ENCODE measurements at places on chromosomes 4 and X.
A peak's percentile ranks its signal among the peaks of the same experiment; 100 is the strongest.

GRCh38 chrX:150085881-150086280 is 147.6 kb upstream of the EOLA2 start:
- peak; percentile 58 for DNase-seq

- no peak for DNase-seq
Observed at GRCh38 chr4:156695163-156695562, 276.4 kb downstream of the PDGFC start.

DNA sequence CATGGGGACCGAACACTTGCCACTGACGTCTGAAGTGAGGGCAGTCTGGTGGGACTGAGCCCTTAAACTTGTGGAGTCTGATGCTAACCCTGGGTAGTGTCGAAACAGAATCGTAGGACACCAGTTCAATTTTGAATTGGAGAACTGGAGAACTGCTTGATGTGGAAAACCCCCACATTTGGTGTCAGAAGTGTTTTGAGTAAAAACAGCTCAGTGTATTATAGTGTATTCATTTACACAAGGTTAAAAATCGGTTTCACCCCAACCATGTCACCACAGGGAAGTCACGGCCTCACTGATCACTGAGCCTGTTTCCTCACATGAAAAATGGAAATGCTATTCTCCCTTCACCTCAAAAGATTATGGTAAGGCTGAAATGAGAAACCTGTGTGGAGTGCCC is 21.9 kb downstream of the PIN4 start:
- no peak for DNase-seq

DNA sequence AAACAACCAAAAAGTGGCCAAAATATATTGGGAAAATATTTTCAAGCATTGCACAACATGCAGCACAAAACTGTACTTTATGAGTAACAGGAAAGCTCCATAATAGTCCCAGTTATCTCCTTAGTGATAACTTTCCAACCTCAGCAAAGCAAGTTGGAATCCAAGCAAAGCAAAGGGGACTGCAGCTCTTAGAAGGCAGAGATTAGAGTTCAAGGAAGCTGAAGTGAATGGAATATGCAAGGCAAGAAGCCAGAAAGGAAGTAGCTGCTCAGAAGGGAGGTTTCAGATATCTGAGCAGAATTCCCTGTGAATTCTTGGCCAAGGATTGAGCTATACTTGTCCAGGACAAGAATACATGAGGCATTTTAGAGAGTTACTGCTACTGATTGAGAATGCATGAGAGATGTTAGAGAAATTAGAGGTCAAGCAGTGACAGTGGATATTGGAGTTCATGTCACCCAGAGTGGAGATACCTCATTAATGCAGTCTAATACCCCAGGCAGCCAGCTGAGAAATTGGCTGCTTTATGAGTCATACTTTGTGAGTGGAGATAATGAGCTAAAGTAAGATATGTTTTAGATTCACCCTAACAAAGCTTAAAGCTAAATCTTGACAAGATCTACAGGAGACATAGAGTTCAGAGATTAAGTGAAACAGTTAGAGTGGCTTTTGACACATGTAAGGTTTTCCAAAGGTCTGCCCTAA is 102.8 kb downstream of the INPP4B start:
- DNase-seq, result peak; percentile 36

- DNase-seq, result no peak
Observed at GRCh38 chr4:187075514-187075913, 351.9 kb upstream of the FAT1 start.

GRCh38 chr4:175823015-175823742 is 11.1 kb upstream of the GPM6A start:
- no peak for DNase-seq

DNA sequence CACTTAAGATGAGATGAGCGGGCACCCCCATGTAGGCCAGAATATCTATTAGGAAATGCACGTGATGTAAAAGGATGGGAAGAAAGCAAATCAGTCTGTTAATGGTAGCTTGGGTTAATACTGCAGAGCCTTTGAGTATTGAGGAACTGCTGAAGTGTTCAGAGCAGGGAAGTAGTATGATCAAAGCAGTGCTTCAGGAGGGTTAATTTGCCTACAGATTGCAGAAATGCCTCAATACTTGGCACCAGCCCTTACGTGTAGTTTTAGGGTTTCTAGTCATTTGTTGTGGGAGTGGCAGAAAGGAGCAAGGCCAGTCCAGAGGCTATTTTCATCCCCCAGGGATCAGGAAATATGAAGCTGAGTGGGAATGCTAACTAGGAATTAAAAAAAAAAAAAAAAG is 19.7 kb downstream of the ZFX start:
- no peak for DNase-seq

DNA sequence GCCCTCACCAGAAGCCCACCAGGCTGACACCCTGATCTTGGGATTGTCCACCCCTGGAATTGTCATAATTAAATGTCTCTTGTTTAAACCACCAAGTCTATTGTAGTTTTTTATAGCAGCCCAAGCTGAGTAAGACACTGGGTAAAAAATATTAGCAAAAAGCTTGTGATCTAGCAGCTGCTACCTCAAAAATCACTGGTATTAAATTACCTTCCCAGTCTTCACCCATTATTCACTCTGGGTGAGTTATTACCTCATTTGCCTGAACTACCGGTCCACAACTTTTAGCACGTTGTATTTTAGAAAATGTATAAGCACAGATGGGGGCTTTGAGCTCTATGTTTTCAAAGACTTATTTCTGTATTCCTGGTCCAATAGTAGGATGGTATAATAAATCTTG is 12.0 kb upstream of the TRIM61 start:
- DNase-seq, result no peak

DNA sequence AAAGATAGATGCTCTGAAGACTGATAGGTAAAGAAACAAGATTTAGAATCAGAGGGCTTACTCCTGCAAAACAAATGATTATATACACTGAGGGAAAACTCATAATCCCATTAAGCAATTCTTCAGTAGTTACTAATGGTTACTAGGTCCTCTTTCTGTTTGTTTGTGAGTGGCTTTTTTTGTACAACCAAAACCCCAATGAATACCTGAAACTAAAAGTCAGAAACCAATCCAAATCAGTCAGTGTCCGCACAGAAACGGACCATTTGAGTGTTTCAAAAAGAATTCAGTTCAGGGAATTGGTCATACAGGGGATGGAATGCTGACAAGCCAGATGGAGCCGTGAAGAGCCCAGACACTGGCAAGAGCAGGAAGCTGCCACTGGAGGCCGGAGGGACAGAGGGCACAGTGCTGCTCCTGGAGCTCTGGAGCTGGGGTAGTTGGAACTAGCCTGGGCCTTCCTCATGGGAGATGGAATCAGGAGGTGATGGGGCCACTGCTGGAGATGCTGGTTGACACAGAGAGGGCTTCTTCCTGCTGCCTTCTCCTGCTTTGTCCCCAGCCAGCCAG is 31.9 kb downstream of the SETD7 start:
- DNase-seq, result no peak

- DNase-seq, result no peak
Observed at GRCh38 chrX:11666952-11667685, 1.4 kb upstream of the ARHGAP6 start.

DNA sequence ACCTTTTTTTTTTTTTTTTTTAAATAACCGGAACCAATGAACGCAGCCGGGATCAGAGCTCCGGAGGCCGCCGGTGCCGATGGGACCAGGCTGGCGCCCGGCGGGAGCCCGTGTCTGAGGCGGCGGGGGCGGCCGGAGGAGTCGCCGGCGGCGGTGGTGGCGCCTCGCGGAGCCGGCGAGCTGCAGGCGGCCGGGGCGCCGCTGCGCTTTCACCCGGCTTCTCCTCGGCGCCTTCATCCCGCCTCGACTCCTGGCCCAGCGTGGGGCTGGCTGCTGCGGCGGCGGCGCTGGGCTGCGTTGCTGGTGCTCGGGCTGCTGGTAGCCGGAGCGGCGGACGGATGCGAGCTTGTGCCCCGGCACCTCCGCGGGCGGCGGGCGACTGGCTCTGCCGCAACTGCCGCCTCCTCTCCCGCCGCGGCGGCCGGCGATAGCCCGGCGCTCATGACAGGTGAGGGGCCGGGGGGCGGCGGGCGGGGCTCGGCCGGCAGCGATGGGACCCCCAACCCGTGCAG is 337 bp downstream of the STIM2 start:
- peak; percentile 80 for DNase-seq

DNA sequence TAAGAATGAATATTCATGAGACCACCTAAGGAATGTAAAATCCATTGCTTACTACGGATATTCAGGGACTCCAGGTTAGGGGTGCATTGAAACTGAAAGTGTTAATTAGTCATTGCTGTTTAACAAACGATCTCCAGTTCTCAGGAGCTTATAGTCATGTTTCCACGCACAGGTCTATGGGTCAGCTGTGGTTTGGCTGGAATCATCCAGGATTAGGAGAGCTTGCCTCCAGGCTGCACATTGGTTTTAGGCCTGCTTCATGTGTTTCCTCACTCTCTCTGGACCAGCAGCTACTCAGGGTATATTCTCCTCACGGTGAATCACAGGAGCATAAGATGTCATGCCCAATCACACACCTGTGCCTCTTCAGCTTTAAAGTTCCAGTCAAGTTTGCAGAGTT is 98.9 kb downstream of the ATXN3L start:
- no peak for DNase-seq

- peak; percentile 9 for DNase-seq
Observed at GRCh38 chr4:23305026-23305425, 584.8 kb downstream of the PPARGC1A start.

DNA sequence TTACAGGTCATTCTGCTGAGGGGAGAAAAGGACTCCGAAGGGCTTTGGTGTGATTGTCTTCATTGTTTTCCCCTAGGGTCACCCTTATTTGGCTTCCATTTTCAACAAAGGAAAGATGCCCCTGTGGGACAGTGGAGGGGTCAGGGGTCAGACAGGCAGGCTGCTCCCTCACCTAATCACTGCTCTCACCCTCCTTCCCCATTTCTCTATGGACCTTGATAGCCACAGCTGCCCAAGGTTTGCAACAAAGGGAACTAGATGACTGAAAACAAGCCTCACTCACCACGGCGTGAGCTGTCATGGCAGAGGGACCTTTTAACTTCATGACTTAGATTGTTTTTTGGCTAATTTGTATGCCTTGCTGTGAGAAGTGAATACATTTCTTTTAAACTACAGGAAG is 40.7 kb downstream of the C4orf51 start:
- DNase-seq, result no peak

- DNase-seq, result no peak
Observed at GRCh38 chrX:16144420-16144819, 21.1 kb downstream of the GRPR start.

DNA sequence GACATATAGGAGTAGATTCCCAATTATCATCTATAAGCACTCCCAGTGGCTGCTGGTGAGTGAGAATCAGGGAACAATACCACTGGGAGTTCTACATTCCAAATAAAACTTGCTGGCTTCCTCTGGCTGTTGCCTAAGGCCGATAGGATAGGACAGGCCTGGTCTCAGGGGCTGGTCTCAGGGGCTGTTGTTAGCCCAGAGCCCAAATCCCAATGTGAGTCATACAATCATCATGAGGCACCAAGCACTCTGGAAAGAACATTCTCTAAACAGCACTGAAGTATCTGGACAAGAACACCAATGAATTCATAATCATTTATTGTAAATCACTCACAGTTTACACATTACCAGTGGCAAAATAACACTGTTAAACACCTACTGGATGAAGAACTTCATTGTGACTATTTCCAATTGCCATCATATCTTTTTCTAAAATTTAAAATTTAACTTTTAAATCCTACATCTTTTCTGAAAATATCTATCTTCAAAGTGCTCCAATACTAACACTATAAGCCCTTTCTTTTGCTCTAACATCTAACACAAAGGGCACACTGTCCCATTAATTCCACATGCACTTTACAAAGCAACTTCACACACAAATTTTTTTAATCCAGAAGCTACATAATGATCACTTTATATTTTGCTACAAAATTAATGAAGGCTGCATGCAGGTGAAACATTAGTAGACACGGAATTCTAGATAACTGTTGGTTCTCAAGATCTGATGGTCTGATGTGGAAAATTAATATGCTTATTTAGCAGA is 67.6 kb upstream of the TMEM150C start:
- DNase-seq, result peak; percentile 39

DNA sequence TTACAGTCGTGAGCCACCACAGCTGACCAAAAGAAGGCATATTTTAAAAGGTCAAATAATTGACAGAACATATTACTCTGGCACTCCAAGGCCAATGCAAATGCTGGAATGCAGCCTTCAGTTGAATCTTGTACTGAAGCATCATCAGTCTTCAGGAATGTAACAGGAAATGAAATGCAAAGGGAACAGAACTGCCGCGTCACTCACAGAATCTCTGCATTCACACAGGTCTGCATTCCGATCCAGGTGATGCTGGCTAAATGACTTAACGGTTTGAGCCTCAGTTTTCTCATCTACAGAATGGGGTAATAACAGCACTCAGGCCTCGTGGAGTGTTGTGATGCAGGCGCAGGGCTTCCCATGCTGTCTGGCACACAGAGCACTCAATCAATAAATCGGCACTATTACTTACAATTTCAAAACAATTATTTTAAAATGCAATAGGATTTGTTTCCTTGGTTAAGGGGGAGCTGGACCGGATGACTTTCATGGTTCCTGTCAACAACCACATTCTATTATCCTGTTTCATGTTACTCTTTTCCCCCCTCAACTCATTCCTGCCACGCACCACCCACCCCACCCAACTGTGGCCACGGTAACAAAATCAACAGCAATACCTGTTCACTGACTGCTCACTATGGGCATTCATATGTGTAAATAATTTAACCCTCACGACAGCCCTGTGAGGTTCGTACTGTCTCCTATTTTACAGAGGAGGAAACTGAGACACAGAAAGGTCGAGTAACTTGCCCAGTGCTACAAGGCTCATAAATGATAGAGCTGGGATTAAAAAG is 32.4 kb downstream of the IGFBP7 start:
- DNase-seq, result no peak

GRCh38 chr4:186104890-186105646 is 564 bp downstream of the FAM149A start:
- DNase-seq, result peak; percentile 23

GRCh38 chr4:132334081-132334480 is 815.0 kb upstream of the PCDH10 start:
- DNase-seq, result peak; percentile 21

- DNase-seq, result no peak
Observed at GRCh38 chr4:90943311-90943710, 816.1 kb downstream of the CCSER1 start.

- no peak for DNase-seq
Observed at GRCh38 chr4:68297137-68297536, 51.6 kb upstream of the TMPRSS11B start.

All from foreskin fibroblast (primary cell).